ENCODE measurements at places on chromosomes 3 and 15. TPM values are rescaled to one million over a fixed set of nuclear protein-coding genes. Genes with fewer than 3 reads are reported as not detected.

GRCh38 chr3:28726840-28727239 lies 378.2 kb upstream of the AZI2 start:
- DNase-seq: peak; percentile 24

DNA sequence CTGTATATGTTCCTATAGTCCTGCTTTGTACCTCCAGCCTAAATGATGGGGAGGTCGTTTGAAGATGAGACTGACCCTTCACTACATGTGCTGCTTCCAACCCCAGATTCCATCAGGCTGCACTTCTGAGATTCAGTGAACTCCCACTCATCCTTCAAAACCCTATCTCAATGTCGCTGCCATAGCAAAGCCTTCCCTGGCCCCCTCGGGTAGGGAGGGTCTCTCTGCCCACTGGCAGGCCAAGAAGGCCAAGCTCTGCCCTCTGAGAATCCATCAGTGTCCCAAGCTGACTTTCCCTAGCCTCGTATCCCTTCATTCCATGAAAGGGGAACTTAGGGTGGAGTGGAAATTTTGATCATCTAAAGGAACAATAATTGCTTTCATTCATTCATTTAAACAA lies 35.4 kb downstream of the TPRA1 start:
- DNase-seq: no peak

DNA sequence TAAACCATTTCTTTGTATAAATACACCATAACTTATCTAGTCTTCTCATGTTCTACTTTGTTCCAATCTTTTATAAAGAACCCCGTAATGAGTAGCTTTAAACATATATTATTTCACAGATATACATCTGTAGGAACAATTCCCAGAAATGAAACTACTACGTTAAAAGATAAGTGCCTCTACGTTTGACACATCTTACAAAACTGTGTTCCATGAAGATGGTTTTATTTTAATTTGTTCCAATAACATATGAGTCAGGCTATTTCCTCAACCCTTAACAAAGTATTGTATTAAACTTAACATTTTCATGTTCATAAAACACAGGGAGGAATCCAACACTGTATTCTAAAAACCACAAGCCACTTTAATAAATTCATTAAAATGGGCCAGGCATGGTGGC lies 52.9 kb downstream of the TRPM7 start:
- DNase-seq: peak; percentile 5

DNA sequence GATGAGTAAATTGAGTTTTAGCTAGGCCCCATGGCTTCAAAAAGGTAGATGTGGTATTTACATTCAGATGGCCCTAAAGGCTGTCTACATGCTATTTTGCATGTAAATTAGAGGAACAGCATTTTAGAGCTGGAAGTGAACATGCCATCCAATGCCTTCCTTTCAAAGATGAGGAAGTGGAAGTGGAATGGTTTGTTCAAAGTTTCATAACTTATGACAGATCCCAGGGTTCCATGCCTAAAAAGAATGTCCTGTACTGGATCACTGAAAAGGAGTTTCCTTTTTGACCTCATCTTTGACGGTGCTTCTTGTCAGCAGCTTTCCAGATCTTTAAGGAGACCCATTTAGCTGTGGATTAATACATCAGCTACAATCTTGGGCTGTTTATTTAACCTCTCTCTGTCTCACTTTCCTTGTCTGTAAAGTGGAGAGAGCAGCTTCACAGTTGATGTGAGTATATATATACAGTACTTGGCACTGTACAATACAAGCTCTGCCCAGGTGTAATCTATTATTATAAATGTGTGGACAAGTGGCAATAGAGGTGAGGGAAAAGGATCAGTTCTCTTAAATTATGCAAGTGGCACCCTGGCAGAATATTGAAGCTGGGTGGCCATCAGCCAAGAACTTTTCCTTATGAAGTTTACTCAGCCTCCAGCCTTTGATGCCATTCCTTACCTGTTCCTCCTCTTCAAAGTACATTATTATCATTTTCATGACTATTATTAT lies 68.7 kb upstream of the GOLGA8B start:
- DNase-seq: no peak

GRCh38 chr3:197031315-197032285 lies 2.0 kb upstream of the MELTF start:
- peak; percentile 88 for DNase-seq

GRCh38 chr15:99738021-99738847 lies 5.0 kb upstream of the LYSMD4 start:
- no peak for DNase-seq

DNA sequence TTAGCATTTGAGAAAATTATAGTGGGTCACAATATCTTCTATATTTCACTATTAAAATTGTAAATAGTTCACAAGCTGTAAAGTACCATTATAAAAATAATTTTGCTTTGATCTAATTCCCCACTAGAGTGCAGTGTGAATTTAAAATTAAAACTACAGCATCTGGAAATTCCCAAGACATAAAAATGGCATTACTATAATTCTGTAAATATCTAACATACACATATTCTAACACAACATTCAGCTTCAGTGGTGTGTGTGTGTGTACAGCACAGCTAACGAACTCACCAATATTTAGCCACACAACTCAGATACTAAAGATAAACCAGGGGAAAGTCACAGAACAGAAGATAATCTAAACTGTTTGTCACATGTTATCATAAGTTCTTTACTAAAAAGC lies 424.9 kb upstream of the ZNF385D start:
- DNase-seq: no peak

GRCh38 chr15:72844067-72844466 lies 60.5 kb upstream of the ADPGK start:
- DNase-seq: no peak

DNA sequence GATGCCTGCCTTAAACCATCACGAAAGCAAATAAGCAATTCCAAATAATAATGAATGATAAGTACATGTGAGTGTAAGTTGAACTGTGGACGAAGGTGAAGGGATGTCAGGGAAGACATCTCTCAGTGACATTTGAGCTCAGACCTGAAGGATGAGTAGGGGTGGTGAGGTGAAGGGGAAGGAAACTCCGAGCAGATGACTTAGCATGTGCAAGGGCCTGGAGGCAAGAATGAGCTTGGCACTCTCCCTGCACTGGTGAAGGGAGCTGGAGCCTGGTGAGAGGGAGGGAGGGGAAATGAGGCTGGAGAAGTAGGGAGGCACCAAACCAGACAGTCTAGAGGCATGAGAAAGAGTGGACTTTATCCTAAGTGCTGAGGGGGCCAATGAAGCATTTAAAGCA lies 84.3 kb downstream of the MTHFS start:
- DNase-seq: no peak

DNA sequence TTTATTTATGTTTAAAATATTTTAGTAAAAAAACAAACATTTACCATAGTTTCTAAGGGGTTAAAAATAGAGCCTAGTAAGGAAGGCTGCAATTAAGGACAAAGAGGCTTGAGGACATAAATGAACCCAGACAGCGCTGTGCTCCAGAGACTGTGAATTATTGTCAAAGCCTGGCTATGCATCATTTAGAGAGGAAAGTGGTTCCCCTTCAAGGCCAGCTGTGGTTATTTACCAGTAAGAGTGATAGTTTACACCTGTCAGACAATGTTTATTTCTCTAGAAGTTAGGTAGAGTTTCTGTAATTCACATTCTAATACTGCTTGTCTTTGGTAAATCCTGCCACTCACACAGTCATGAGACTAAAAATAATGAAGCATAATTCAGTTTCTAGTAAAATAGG lies 32.4 kb upstream of the PIK3R4 start:
- DNase-seq: no peak

GRCh38 chr15:32908135-32908801 lies 190.5 kb downstream of the GREM1 start:
- no peak for DNase-seq

DNA sequence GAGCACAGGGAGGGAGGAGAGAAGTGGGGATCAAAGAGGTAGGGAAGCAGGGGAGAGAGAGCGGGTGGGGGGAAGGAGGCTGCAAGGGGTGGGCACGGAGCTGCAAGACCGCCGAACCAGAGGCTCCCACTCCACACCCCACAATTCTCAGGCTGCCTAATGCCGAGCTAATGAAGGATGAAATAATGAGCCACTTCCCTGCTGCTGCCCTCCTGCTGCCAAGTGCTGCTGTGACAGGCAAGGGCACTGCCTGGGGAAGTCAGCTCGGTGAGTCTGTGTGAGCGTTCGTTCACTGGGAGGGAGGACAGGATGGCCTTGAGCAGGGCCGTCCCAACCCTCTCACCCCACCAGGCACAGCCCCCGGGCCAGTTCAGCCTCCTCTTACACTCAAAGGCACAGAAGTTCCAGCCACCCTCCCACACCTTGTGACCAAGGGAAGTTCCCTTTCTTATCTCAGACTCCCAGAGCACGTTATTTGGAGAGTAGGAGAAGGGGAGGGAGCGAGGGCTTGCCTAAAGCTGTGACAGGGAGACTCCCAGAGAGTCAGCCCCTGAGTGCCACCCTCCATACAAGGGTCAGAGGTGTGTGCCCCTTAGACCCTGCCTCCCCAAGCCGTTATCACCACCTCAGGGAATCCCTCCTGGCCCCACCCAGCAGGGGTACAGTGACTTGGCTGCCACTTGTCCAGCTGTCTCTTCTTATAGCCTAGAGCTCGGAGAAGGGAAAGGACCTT lies 12.4 kb downstream of the GLYCTK start:
- no peak for DNase-seq

- no peak for DNase-seq
Observed at GRCh38 chr3:164040991-164041390, 1037.3 kb downstream of the SI start.

DNA sequence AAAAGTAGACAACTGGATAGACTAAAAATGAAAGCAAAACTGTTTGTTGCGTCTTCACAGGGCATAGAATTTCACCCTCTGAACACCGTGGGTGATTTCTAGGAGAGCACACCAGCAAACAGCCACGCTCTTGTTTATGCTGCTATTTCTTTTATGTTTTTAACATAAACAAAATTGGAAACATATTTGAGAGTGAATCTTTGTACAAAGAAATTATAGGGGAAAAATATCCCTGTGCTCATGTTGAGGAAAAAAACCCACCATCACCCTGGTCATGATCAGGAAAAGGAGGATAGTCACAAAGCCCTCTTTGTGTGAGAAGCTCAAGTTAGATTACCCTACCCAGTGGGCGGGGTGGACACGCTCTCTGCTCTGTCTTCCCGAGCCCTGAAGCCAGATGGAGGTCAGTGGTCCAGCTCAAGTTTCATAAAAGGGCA lies 313.3 kb downstream of the SATB1 start:
- no peak for DNase-seq

DNA sequence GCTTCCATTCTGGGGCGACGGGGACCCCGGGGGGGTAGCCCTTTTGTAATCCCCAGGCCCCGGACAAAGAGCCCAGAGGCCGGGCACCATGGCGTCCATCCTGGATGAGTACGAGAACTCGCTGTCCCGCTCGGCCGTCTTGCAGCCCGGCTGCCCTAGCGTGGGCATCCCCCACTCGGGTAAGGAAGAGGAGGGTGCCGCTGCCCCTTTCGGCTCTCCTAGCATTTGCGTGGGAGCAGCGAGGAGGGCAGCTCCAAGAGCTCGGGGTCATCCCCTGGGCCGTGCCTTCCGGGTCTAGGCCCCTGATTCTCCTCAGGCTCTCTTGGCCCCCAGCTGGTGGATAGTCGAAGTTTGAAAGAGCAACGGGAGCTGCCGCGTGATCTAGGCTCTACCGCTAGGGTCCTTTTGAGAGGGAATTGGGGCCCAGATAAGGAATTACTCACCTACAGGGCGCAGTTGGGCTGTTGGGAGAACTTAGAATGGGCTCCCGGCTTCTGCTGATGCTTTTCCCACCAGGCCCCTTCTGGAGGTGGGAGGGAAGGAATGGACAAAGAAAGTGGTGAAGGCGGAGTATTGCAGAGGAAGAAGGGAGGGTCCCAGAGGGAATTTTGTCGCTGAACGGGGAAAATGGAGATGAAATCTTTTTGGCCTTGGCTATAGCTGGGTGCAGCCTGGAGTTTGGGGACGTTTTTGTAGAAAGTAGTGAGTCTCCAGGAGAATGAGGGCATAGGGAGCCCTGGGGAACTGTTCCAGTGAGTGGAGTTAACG lies 615 bp downstream of the VPS18 start:
- DNase-seq: no peak

GRCh38 chr3:149388001-149388440 lies 10.6 kb upstream of the TM4SF1 start:
- no peak for DNase-seq

- no peak for DNase-seq
Observed at GRCh38 chr15:96595951-96596350, 265.5 kb downstream of the NR2F2 start.

The LRRC49 gene
- 5.6 TPM for total RNA-seq

The KNL1 gene
- 18.1 TPM for total RNA-seq

The BLM gene
- 9.0 TPM for total RNA-seq

The C2CD4B gene
- 9.2 TPM for total RNA-seq

The KIF15 gene
- total RNA-seq: 19.8 TPM

The TMEM207 gene
- not detected for total RNA-seq

The ATP13A4 gene
- 0.07 TPM for total RNA-seq

All from pulmonary artery endothelial cell (primary cell).